ENCODE measurements at places on chromosomes 2 and 18.

DNA sequence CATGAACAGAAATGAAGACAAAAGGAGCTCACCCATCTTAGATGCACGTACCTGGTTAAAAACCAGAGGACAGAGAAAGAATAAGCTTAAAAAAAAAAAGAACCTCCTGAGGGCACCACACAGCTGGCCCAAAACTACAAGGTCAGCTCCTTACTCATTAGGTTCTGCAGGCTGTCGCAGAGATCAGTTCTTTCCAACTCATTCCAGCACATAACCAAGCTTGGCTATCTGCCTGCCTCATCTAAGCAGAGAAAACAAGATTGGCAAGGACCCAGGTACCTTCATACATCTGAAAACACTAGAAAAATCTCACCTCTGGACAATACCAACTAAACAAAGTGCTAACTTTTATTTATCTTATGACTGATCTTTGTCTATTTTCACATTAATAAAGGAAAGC lies 89.9 kb downstream of the NOL10 start:
- no peak for DNase-seq

- DNase-seq: no peak
These were observed 274.0 kb downstream of the TSN start for GRCh38 chr2:122029456-122029855.

DNA sequence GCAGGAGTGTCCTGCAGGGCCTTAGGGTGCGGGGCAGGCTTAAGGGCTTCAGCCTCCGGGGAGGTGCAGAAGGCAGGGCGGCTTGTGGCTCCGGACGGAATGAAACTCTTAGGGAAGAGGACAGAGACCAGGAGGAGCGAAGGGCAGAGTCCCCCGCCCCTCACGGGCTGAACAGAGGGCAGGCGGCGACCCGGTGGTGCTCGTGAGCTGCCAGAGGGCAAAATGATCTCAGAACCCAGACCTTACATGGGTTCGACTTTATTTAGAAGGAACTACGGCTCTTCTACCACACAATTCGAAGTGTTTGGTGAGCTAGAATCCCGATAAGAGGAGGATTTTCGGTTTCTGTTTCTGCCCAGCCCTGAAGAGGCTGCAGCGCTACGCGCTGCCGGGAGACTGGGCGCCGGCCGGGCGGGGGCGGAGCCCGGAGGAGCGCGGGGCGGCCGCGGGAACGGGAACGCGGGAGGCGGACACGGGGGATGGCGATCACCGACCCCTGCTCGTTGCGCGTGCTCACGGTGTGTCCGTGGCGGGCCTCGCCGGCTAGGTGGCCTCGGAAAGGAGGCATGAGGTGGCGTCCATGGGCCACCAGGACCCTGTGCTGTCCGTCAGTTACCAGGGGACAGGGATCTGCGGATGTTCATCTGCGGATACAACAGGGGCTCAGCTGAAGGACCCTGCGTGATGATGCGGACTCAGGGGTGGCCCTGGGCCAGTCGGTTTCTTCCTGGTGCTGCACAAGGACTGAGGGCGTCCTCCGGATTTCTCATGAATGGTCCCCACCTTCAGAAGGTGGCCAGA lies 4.2 kb upstream of the SP100 start:
- peak; percentile 95 for DNase-seq

GRCh38 chr2:96539215-96539920 lies 2.8 kb downstream of the ARID5A start:
- DNase-seq: no peak

GRCh38 chr18:61957801-61958516 lies 65.2 kb upstream of the RNF152 start:
- DNase-seq: peak; percentile 47

DNA sequence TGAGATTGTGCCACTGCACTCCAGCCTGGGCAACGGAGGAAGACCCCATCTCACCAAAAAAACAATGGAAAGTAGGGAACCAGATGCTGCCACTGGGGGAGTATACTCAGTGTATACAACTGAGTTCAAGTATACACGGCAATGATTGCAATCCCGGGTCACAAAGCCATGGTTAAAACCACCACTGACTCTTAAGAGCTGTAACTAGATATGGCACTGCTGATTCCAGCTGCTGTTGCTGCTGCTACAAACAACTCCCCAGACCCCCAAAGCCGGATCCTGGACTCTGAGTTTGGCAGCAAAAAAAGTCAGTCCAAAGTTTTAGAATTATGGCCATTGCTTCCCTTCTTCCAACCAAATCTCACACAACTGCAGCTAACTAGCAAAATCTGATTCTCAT lies 43.7 kb upstream of the COX7A2L start:
- DNase-seq: no peak

DNA sequence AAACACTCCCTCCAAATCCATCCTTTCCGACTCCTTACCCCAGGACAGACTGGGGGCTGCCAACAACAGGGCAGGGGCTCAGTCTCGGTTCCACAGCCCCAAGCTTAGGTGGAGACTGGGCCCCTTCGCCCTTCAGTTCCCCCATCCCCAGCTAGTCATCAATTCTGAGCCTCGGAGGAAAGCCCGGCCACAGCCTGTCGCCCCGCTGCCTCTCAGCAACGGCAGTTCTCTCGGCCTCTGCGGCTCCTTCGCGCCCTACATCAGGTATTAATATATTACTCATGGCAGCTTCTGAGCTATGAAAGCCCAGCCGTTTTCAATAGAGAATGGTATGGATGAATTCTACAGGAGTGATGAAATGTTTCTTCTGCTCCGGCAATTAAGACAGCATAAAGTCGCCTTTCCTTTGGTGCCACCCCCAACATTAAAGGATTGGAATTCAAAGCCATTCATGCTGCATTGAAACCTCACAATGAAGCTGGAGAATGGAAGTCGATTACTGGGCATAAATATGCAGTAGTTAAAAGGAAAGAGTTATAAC lies 2.8 kb downstream of the HDAC4 start:
- no peak for DNase-seq

GRCh38 chr2:226020956-226021355 lies 621.4 kb downstream of the NYAP2 start:
- no peak for DNase-seq

- DNase-seq: no peak
These were observed 70.1 kb downstream of the C1QL2 start for GRCh38 chr2:119088416-119088815.

DNA sequence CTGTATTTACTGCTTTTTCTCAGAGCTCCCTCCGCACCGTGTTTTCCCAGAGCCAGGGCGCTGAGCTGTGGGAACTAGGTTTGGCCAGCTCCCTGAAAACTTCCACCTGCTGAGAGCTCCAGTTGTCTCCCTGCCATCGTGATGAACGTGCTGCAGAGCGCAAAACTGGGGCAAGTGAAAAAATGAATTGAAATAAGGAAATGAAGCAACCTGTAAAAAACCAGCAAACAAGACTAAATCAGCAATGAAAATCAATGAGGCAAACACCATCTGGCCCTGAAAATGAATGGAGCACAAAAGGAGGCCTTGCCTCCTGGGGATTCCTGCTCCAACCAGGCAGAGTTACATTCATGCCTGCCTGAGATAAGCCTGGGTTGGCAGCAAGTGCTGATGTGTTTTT lies 129.9 kb downstream of the MARCHF4 start:
- no peak for DNase-seq

DNA sequence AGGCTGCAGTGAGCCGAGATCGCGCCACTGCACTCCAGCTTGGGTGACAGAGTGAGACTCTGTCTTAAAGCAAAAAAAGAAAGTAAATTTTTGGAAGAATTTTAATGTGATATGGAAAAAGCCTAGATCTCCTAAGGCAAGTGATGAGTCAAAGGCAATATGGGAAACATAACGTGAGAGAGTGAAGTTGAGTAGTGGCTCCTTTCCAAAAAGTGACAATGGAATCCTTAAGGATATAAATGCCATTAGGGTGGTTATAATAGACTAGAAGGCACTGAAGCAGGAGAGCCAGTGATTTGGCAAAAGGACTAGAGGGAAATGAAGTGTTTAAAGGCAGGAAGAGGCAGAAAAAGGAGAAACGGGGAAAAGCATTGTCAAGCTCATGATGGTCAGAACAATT lies 25.6 kb downstream of the ARHGAP28 start:
- DNase-seq: no peak

GRCh38 chr2:1816414-1816911 lies 72.1 kb upstream of the PXDN start:
- no peak for DNase-seq

- no peak for DNase-seq
These were observed 37.6 kb downstream of the LRP2 start for GRCh38 chr2:169324581-169325260.

GRCh38 chr2:100546469-100546868 lies 16.3 kb upstream of the PDCL3 start:
- DNase-seq: no peak

GRCh38 chr2:236965021-236965840 lies 120.5 kb upstream of the COPS8 start:
- DNase-seq: no peak

DNA sequence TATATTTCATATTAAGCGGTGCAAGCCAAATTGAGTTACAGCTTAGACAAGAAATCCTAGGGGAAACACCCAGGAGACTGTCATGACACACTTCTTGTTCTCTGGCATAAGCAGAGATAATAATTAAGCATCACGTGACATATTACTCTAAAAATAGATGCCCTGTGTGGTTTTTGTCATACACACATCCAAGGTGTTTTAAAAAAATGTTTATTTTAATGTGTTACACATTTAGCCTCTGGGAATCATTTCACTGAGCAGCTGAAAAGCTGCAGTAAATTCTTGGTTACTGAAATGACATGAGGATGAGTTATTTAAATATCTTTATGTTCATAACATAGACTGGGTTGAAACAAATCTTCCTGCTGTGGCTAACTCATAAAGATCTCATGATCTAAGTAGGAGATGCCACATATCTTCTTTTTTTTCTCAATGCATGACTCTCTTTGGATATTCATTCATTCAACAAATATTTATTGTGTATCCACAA lies 38.0 kb upstream of the ERMN start:
- DNase-seq: no peak

GRCh38 chr2:190450363-190450762 lies 42.2 kb downstream of the MFSD6 start:
- DNase-seq: no peak

DNA sequence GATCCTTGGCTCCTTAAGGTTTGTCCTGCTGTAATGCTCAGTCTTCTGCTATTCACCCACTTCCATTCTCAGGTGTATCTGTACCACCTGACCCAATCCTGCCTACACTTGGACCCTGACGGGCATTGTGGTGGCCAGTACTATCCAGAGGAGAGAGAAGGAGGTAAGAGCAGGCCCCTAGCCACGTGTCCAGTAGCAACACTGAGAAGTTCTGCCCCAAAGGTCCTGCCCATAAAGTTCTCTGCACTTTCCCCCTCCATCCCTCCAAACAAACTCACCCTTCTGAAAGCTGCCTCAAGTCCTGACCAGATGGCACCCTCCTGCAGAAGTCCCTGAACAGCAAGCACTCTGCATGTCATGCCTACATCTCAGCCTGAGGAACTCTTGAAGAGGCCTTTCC lies 18.3 kb downstream of the TTC32 start:
- no peak for DNase-seq

DNA sequence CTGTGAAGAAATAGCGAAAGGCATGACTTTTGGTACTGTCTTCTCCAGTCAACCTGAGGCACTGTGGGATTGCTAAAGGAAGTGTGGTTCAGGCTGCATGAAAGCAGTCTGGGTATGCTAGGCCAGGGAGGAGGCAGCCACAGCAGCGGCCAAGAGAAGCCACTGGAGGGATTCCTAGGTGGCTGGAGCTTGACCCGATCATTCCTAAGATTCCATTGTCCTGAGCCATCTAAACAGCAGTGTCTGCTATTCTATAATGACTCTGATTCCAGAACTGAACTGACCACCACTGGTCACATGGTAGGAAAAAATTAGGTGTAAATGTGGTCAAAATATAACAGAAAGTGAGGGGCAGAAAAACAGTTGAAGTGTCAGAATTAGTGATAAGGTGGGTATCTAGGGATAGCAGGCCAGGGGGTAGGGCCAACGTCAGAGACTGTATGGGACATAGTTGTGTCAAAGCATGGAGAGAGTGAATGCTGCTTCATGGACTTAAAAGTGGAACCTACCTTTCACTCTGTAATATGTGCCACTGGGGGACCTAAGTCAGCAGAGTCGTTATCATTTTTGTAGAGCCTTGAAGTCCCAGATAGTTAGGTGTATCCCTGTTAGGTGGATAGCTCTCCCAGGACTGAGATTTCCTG lies 204.6 kb downstream of the CTNNA2 start:
- no peak for DNase-seq

DNA sequence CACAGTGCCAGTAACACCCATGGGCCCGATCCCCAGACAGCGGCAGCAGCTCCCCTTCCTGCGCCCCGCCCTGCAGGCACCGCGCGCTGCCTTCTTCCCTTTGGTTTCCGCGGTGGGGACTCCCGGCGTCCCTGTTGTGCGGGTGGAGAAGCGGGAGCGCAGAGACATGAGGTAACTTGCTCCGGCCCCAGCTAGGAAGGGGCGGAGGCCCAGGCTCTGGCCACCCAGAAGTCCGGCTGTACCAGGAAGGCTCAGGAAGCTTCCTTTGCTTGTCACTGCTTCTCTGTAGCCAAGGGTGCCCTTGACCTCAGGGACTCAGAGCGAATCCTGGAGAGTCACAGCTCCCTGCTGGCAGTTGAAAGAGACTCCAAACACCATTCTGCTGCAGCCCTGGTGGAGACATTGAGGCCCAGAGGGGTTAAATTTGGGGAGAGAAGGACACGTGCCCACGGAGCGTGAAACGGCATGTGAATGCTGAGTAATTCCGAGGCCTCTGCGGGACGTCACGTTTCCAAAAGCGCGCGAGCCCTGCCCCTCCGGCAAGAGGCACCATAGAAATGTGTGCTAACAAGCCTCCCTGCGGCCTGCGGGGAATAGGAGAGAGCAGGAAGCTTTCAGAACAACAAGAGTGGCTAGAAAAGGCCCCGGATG lies 6.7 kb upstream of the ADCY3 start:
- DNase-seq: peak; percentile 72

GRCh38 chr2:132669908-132670495 lies at the start of gene LYPD1:
TSS of gene LYPD1 (minus strand) at chr2:132670205. CDS start at chr2:132669932, 273 bp downstream.
- DNase-seq: no peak

DNA sequence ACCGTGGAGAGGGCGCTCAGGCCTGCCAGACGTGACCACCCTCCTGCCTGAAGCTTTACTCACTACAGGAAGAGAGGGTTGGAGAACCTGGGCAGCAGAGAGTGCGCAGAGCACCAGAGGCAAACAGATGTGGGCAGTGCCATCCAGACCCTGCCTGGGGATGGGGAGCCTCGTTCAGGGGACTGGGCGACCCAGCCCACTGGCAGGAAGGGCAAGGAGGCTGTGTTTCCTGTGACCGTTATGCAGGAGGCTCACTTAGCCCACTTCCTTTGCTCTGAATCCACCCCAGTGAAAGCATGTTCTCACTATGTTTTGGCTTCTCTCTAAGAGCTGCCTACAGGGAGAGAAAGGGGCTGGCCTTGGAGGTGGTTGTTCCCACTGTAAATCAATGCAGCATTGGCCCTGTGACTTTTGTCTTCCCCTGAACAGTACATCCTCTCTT lies 23.0 kb upstream of the ACKR3 start:
- peak; percentile 84 for DNase-seq

DNA sequence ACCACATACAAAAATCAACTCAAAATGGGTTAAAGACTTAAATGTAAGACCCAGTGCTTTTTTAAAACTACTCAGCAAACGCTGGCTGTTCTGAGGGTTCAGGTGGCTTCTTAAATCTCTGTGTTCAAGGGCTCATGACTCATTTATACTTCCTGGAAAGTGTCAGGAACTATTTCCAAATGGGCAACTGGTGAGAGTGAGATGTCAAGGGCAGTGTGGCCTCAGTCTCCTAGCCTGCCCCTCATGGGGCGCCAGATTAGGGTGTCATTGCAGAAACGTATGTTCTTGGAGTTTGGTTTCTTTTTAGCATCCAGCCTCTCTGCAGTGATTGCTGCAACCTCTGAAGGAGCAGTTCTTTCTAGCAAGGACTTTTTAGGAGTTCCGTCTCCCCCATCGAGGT lies 485.4 kb downstream of the TNS1 start:
- no peak for DNase-seq

GRCh38 chr18:58530801-58531200 lies 98.1 kb downstream of the ALPK2 start:
- no peak for DNase-seq

All from activated CD4-positive, alpha-beta T cell treated with anti-CD3 and anti-CD28 coated beads, Interleukin-2, amount 10 ng/mL, durations not matched to agents 24 days and 14 days (primary cell).